BJ (cell line): ENCODE measurements at places on chromosomes 12 and 14. TPM values are rescaled to one million over a fixed set of nuclear protein-coding genes. Genes with fewer than 3 reads are reported as not detected.

- DNase-seq: no peak
Observed at GRCh38 chr14:51369814-51370213, 129.8 kb downstream of the TMX1 start.

Gene SLC15A4
- 21.8 and 23.8 TPM in 2 replicates for polyA plus RNA-seq

DNA sequence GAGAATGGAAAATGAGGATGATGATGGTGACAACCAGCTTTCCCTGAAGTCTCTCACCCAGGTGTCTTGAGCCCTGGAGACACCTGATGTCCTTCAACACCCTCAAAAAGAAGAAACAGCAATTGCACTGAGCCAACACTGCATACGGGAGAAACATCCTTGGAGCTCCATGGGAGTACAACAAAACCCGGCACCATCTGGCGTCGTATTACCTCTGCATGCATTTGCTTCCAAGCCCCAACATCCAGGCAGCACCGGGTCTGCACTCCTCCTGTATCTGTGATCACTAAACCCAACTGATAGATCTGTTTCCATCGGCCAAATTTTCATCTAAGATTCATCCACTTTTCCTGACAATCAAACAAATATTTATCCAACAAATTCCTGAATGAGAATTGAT is 249.9 kb downstream of the DPF3 start:
- no peak for DNase-seq

Gene LTB4R
- polyA plus RNA-seq: 2.5 and 2.6 TPM in 2 replicates

GRCh38 chr12:30925607-30926242 is 823 bp upstream of the TSPAN11 start:
- DNase-seq: no peak
